ENCODE measurements at places on chromosomes 16 and 17.

GRCh38 chr17:57600074-57600473, 145.0 kb downstream of the CCDC182 start:
- DNase-seq = no peak
- peaks cover 71% of the 10 kb centered on the region for H3K4me1 ChIP-seq
- H3K36me3 ChIP-seq = no peaks in the 10 kb centered on the region
- no peaks in the 10 kb centered on the region for H3K27me3 ChIP-seq

DNA sequence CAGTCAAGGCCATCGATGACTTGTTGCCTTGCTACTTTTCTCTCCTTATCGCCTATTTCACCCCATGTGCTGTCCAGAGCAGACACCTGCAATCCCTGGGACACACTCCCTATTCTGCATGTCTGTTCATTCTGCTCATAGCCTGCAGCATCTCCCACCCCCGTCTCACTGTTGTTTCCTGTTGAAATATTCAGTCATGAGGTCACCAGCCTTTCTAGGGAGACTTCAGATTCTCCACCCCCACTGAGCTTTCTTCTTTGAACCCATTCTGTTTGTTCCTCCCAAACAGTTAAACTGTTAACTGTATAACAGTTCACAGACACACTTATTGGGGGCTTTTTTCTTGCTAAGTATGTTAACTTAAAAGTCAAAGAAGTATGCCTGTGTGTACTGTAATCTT, 94.4 kb downstream of the AATF start:
- no peaks in the 10 kb centered on the region for H3K27me3 ChIP-seq
- H3K27ac ChIP-seq = no peak overlapping the region
- peaks cover 19% of the 10 kb centered on the region for H3K36me3 ChIP-seq
- DNase-seq = no peak
- no peaks in the 10 kb centered on the region for H3K4me1 ChIP-seq

GRCh38 chr17:57035971-57036481, 49.0 kb upstream of the AKAP1 start:
- H3K36me3 ChIP-seq = no peaks in the 10 kb centered on the region
- no peak overlapping the region for H3K4me3 ChIP-seq
- H3K4me1 ChIP-seq = no peaks in the 10 kb centered on the region
- H3K27me3 ChIP-seq = no peaks in the 10 kb centered on the region

DNA sequence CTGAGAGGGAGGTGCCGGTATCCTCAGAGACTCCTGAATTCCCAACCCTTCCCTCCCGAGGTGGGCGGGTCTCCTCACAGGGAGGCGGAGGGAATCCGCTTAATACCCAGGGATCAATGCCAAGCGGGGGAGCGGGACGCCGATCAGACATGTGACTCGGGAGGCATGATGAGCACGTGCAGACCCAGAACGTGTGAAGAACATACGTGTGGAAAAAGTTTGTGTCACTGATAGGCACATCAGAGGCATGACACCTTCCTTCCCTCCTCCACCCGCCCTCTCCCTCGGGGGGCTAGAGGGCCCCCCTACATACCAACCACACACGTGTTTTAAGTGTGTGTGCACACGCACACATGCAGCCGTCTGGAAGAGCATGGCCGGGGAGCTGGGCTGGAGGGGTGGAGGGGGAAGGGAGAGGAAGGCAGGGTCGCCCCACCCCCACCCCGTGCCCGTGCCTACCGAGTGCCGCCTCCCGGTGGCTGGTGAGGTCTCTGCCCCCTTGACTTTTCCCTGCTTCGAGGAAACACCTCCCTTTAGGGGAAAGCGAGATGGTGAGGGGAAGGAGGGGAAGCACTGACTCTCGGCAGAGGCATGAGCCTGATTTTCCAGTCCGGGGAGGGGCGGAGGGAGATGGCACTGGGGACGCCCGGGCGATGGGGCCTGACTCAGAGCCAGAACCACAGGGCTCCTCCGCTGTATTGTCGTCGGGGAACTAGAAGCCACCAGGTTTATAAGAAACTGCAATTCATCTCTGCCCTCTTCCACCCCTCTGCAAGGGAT, 12.1 kb upstream of the TBX21 start:
- peak; percentile 65 for DNase-seq
- H3K4me3 ChIP-seq = peak overlapping the region; percentile 26
- peaks cover 39% of the 10 kb centered on the region for H3K4me1 ChIP-seq
- H3K27me3 ChIP-seq = no peaks in the 10 kb centered on the region
